ENCODE measurements at places on chromosomes 1 and 21.

DNA sequence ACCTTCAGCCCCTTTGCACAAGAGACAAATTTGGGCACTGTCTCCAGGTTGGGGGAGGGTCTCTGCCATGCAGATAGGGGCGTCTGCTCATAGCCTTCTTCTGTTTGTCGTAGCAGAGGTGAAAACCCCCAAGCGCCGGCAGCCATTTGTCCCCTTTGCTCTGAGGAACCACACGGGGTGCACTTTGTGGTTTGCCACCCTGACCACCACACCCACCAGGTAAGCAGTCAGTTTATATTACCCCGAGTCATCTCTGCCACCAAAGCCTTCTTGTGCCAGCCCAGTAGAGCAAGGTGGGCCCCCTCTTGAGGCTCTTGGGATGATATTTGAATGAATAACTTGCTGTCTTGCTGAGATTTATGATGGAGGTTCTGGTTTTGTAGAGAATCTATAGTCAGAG, 111.8 kb downstream of the VPS13D start:
- no peak for DNase-seq

DNA sequence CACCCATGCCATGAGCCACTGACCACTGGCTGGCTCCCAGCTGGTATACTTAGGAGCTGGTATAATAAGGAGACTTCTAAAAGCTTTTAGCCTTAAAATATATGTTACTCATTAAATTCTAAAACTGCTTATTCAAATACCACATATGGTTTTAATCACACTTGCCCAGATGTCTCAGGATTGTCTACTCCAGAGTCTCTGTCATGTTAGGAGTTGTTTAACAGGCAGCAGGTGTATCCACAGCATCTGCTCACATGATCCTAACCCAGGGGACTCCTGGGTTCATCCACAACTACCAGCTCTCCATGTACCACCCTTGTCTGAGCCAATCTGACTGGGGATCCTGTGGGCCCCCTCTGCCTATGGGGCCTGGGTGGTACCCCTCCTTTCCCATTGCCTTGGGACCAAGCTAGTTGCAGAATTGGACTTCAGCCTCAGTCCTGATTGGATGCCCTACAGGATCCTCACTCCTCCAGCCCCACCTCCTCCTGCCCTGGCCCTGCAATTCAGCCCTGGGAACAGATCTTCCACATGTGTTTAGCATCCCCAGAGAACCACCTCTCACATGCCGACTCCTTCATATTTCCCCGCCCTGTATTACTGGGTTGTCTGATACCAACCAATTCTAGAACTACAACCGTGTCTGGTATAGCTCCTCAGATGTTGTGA, 61.3 kb downstream of the BCAR3 start:
- no peak for DNase-seq

DNA sequence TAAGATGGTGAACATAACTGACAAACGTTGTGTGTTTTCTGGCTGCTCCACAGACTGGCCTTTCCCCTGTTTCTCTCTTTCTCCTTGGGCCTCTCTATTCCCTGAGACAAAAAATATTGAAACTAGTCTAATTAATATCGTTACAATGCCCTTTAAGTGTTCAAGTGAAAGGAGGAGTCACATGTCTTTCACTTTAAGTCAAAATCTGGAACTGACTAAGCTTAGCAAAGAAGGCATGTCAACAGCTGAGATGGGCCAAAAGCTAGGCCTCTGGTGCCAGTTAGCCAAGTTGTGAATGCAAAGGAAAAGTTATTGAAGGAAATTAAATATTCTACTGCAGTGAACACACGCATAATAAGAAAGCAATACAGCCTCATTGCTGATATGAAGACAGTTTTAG, 32.2 kb upstream of the FCRL3 start:
- DNase-seq: no peak

DNA sequence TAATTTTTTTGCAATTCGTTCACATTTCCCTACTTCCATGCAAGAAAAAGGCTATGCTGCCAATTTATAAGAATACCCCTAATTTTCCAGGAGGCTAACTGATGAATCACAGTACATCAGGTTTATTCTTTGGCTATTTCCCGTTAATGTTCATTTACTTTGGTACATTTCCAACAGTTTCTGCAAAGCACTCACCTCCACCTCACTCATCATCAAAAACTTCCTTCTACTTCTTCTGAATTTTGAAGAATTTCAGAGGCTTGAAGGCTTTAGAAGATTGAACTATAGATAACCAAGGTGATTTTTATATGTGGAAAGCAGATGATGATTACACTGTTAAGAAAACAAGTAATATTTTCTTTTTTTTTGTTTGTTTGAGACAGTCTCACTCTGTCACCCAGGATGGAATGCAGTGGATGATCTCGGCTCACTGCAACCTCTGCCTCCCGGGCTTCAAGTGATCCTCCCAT, 60.5 kb upstream of the HP1BP3 start:
- DNase-seq: no peak

GRCh38 chr1:184770181-184770979, 15.7 kb upstream of the EDEM3 start:
- no peak for DNase-seq

GRCh38 chr1:17839641-17840196, 84.6 kb downstream of the ACTL8 start:
- DNase-seq: peak; percentile 35

DNA sequence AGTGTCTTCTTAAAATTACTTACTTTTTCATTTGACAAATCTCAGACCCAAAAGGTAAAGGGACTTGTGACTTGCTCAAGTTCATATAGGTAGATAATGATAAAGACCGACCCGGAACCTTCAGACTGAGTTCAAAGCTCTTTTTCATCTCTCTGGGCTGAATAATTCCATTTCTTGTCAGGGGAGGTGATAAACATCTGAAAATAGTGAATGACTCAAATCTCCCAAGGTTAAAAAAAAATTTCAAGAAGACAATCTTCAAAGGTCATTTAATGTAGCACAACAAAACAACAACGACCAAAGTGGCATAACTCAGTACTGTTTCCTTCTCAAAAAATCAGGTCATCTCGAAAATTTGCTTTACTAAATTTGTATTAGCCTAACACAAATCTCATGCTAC, 20.6 kb downstream of the LUZP1 start:
- DNase-seq: no peak

DNA sequence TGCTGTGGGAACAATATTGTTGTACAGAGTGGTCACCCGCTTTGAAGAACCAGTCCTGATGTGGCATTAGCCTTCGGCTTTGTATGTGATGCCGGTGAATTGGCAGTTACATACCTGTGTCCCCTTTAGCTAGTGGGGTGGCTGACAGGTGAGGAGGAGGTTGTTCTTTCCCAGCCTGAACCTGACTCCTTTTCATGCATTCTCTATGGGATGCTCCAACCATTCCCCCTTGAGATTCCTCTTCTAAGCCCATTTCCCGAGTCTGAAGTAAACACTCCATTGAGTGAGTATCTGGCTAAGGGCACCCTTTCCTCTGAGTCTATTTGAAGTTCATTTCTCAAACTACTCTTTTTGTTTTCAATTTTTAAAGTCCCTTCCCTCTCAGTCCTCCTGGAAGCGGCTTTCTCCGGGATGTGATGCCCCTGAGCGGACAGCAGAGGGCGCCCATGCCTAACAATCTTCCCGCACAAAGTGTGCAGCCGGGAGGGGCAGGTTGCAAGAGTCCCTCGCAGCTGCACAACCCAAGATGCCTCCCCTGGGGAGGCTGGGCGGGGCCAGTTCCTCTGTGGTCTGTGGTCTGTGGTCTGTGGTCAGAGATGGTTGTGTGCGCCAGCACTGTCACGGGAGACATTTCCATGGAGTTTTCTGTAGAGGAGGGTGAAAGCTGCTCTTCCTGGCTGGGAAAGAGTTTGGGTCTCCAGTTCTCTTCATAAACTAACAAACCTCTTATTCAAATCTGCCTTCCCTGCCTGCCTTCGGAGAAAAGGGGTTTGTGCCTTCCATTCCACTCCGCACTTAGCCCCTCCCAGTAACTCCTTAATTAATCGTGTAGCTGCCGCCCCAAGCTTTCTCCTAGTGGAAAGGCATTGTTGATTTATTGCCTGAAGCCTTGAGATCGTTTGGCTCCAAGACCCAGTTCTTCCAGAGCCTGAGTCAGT, 36.4 kb upstream of the LMX1A start:
- DNase-seq: peak; percentile 92

DNA sequence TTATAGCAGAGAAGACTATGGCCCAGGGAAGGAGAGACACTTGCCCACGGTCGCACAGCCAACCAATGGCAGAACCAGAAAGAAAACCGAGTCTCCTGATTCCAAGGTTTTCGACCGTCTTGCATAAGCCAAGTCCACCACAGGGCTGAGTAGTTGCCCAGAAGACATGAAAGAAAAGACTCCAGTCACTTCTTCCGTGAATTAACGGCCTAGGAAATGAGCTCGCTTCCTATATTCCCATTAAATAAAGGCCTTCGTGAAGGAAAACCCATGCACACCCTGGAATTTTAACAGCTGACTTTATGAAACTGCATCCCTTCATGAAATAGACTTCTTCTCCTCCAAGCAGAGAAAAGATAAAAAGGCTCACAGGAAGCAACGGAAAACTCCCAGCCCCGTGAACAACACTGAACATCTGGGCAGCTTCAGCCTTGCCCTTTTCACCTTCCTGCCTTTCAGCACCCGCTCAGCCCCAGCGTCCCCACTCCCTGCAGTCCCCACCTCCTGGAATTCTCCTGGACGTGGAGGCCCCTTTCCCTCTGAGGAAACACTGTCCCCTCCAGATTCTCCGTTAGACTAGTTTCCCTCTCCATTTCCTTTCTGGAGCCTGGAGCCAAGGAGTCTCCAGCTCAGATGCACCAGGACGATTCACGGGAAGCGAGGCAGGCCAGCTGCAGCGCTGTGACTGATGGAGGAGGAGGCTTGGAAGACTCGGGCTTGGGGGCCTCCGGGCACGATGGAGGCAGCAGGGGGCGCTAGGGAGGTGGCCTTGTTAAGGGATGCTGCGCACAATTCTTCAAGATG, 2.7 kb upstream of the MYOC start:
- DNase-seq: no peak

DNA sequence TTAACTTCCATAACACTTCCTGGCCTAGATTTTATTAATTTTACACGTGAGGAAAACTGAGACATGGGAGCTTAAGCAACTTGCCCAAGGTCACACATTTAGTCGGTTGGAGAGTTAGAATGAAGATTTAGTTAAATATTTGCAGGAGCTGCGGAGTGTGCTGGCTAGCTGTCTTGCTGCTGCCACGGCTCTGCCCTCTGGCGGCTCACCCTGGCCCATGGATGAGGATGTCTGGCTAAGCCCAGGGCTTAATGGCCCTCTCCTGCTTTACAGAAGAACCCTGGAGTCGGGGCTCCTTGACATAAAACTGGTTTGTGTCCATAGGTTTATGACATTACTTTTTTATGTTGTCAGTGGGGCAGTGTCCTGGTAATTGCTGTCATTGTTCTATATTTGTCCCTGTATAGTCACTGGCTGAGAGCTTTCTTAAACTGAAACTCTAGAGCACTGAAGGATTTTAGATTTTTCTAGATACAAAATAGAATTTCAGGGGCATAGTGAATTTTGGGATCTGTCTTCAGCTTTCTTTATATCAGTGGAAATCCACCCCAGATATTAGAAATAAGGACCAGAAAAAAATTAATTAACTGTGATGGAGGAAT, 88.9 kb upstream of the WLS start:
- peak; percentile 83 for DNase-seq

- DNase-seq: no peak
These were observed 28.3 kb downstream of the VANGL2 start for GRCh38 chr1:160428655-160429054.

DNA sequence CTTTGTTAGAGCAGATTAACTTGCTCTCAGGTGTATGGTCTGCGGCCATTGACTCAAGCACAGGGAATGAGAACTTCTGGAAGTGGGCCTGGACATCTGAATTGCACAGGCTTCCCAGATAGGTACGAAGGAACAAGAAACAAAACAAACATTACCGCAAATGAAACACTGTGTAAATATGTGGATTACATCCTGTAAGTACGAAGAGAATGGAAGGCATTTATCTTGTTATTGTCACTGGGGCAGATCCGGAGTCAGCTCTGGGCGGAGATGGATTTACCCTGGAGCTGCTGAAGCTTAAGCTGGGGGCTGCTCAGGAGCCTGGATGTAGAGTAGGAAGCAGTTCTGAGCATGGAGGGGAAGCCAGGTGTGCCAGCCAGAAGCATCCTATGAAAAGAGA, 6.8 kb downstream of the HES2 start:
- no peak for DNase-seq

DNA sequence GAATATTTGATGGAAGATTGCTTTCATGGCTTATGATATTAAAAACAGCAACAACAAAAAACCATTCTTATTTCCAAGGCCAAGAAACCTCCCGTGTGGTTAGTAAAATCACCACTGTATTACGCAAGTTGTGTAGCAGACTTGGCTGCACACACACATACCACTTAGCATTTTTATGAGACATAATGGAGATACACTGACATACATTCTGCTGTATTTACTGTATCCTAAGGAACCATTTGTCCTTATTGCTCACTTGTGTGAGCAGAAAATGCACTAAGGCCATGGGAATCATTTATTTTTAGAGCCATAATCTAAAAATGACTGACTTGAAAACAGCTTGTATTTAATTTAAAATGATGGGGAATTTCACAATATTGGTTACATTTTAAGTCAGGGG, 584 bp upstream of the C1orf141 start:
- no peak for DNase-seq

DNA sequence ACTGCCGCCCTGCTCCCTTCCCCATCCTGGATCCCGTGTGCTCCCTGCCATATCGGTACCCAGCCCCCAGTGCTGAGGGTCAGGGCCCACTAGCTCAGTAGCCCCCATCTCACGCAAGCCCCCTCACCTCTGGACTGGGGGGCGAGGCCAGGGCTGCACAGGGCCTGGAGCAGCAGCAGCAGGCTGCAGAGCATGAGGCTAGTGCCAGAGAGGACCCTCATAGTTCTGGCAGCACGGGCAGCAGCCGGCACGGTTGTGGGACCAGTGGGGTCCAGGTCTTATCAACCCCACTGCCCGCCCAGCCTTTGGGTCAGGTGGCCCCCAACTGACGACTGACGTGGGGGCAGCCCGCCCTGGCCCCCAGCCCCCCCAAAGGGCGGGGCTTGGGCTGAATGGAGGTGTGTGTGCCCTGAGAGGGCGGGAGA, at the start of gene MATN1:
Gene MATN1 (minus strand): TSS at position 255 of the 425 bp plus-strand sequence. CDS start 34 bp downstream, at position 221.
- no peak for DNase-seq

DNA sequence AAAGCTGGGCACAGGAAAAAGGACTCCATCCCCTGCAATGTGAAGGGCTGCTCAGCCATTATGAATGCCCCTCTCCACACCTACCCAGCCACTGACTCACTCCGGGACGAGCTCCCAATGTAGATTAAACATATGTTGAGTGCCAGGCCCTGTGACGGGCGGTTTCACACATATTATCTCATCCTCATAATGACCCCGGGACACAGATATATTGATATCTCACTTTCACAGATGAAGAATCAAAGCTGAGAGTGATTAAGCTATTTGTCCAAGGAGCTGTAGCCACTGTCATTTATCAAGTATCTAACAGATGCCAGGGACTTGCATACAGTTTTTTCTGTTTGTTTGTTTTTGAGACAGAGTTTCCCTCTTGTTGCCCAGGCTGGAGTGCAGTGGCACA, 35.0 kb upstream of the SLC30A1 start:
- no peak for DNase-seq
